ENCODE measurements at places on chromosomes 1 and 21.

- DNase-seq, result no peak
These were observed 10.1 kb upstream of the TFF1 start for GRCh38 chr21:42376338-42376982.

GRCh38 chr1:13901039-13901438 is 201.1 kb downstream of the PRDM2 start:
- DNase-seq, result no peak

DNA sequence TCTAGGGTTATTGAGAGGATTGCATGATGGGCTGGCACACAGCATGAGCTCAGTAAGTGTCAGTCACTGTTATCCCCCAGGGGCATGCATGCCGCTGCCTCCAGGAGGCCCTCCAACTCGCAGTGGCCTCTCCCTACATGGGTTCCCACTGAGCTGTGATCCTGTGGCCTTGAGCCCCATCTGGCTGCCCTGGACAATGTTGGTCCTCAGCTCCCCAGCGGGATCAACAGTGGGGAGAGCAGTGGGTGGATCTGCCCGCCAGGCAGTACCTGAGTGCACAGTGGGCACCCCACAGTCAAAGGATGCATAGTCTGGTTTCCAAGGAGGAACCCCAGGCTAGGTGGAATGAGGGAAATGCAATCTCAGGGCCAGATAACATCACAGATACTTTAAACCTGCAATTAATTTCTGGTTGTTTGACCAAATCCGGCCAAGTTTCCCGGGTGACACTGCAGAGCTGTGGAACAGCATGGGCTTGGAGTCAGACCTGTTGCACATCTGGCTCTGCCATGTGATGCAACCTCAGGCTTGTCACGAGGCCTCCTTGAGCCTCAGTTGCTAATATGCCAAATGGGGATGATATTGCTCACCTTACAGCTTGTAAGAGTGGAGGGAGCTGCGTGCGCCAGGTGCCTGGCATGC is 9.3 kb downstream of the PADI3 start:
- no peak for DNase-seq

- DNase-seq, result no peak
These were observed 77.3 kb downstream of the OLFML2B start for GRCh38 chr1:161946071-161946987.

GRCh38 chr1:223394242-223394641 is 1.0 kb downstream of the CCDC185 start:
- DNase-seq, result no peak

GRCh38 chr21:42777757-42778344 is 101.5 kb downstream of the WDR4 start:
- DNase-seq, result no peak

DNA sequence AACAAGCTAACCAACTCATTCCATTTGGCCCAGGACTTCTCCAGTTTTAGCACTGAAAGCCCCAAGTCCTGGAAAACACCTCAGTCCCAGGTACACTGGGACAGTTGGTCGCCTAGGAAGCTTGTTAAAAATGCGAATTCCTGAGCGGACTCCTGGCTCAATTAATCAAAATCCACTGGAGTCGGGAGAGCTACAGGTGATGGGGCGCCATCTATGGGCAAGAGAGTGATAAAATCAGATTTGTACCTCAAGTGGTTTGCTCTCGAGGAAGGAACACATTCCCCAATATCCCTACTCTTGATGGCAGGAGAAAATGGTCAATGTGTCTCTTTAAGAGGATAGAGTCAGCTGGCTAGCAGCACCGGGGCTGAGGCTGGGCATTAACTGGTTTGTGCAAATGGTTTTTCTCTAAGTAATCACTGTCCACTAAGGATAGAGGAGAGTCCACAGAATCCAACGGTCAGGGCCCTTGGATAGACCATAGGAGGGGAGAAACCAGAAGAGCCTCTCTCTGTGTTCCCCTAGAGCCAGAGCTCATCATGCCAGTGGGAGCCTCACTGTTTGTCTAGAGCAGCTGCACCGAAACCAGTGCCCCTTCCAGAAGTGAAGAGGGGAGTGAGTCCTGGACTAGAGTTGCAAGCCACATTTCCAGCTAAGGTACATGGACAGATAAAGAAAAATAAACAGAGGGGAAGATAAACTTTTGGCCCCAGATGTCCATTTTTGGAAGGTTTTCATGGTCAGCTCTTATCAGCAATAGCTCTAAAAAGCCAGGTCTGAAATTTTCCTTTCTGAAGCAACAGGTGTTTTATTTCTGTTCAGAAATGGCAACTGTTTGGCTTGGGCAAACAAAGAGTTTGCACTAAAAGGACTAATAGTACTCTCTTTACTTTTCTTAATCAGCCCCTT is 148.5 kb downstream of the TENT5C start:
- no peak for DNase-seq

DNA sequence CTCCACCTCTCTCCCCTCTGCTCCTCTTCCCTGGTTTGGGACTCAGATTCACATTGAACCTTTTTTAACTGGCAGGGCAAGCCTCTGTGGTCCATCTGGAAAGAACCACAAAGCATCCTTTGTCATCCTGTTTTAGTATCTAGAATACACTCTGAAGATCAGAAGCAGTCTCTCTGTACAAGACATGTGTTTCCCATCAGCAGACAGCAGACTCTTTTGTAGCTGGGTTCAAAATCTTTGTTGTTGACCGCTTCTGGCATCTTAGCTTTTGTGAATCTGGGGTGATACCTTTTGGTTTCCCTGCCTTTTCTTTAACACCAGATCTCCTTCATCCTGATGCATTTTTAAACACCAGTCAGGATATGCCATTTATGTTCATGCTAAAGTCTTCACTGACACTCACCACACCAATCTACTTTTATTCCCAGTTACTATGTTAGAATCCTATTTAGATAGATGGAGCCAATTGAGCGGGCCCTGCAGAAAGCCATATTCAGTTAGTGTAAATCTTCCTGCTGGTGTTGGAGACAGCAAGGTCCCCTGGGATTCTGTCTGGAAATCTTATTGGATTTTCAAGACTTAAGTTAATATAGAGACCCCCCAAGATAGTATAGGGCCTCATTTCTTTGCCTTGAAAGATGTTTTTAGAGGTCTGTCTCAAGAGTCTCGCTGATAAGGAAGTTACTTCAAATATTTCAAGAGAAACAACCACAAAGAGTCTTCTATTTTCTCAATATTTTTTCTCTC is 51.1 kb downstream of the ST6GALNAC3 start:
- no peak for DNase-seq

DNA sequence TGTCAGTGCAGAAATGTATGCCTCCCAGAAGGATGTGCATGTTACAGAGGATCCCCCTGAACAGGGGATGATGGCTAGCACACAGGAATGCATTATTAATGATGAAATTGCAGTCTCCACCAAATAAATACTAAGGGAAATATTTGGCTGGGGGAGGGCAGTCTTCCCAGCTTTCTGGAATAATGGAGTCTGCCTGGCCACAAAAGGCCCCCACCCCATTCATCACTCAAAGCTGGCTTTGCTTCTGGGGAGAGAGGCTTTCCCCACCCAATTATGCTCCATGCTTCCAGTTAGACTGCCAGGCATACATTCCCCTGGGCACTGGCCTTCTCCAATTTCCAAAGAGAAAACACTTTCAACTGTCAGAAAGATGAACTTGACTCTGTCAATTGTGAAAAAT is 302.7 kb downstream of the SIPA1L2 start:
- DNase-seq, result no peak

DNA sequence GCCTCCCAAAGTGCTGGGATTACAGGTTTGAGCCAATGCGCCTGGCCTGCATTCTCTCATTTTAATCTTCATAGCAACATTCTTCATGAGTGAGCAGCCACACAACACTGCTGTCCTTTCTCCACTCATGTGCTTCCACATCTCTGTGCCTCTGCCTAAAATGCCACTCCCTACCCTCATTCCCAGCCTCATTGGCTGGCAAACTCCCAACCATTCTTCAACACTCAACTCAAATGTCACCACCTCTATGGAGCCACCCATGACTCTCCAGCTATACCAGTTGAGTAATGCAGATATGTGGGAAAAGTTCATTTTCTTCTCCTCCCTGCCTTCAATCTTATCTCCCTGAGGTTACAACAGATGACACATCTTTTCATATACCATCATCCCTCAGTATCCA is 53.9 kb upstream of the ZC3H12A start:
- no peak for DNase-seq

- DNase-seq, result peak; percentile 15
These were observed 143.2 kb downstream of the MIS18A start for GRCh38 chr21:32135401-32136363.

DNA sequence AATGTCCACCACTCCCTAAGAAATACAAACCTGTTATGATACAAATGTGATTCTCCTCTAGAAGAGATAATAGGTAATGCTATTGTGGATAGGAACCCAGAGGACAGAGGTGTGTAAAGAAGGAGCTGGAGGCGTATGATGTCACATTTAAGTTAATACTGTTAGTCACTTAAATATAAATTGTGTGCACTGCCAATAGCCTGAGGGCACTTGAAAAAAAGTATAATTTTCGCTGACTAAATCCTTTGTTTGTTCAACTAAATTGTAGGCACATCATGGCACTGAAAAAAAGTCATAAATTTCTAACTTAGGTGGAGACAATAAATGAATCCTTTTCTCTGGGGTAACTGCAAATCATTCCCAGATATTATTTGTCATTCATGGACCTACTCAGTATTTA is 4.4 kb downstream of the RCSD1 start:
- no peak for DNase-seq

- no peak for DNase-seq
These were observed 104.8 kb upstream of the BARHL2 start for GRCh38 chr1:90821788-90822359.

- DNase-seq, result no peak
These were observed 18.0 kb downstream of the CSF1 start for GRCh38 chr1:109928591-109929111.

DNA sequence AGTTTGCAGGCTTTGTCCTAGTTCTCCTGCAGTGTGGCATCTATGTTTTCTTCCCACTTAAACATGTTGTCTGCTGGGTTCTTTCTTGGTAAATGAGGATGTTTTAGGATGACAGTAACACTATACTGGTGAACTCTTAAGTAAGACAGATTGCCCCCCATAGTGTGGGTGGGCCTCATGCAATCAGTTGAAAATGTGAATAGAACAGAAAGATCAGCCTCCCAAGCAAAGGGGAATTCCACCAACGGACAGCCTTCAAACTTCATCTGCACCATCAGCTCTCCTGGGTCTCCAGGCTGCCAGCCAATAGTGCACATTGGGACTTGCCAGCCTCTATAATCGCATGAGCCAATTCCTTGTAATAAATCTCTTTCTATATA is 10.7 kb upstream of the TARBP1 start:
- DNase-seq, result no peak

GRCh38 chr1:22223176-22223575 is 80.3 kb upstream of the WNT4 start:
- no peak for DNase-seq

- no peak for DNase-seq
These were observed 96.6 kb downstream of the FOXD2 start for GRCh38 chr1:47534436-47534835.

DNA sequence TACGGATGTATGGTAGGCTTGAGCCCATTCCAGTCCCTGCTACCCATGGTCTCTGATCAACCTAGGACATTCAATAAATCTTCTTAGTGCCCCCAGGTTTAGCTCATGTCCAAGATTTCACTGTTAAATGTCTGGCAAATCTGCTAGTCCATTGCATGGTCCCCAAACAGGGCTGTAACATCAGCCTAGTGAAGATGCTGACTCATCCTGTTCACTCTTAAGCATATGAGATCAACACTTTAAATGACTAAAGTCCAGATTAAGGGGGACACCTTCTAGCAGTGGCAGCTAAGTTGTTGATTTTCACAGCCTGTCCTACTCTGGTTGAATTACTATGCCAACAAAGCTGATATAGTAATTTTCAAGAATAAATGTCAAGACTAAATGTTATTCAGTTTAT is 46.5 kb upstream of the NUF2 start:
- DNase-seq, result no peak

GRCh38 chr1:183810756-183811544 is 6.0 kb downstream of the RGL1 start:
- no peak for DNase-seq

- no peak for DNase-seq
These were observed 31.6 kb upstream of the RAB3GAP2 start for GRCh38 chr1:220303871-220304270.

DNA sequence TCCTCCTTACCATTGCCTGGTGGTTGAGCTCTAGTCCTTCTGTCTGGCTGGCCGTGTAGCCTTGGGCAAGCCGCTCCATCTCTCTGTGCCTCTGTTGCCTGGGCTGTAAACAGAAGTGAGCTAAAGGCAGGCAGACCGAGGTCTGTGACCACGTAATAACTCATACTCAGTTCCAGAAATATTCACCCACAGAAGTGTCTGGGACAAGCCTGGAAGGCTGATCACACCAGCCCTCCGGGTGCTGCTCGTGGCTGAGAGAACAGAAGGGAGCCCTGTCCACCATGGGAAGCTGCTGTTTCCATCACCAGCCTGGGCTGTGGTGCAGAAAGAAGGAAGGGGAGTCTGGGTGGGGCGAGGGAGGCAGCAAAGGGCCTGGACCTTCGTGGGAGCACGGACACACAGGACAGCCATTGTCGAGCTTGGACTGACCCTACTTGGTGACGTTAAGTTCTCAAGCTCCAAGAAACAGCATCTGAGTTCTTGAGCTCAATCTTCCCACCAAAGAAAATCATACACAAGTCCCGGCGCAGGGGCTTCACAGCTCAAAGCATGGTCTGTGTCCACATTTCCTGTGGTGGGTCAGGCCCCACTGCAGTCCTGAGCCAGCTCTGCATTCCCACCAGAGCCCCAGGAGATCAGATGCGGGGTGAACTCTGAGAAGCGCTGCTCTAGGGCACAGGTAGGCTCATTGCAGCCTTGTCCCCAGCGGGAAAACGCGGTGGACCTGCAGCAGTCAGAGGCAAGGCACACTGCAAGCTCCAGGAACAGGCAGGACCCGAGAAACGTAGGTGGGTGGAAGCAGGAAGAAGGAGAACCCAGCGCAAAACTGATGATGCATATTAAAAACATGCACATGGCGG is 61.8 kb downstream of the RUNX3 start:
- DNase-seq, result no peak

GRCh38 chr21:40454057-40454456 is 392.9 kb downstream of the DSCAM start:
- DNase-seq, result no peak

GRCh38 chr1:10186331-10187025 is 23.9 kb upstream of the KIF1B start:
- no peak for DNase-seq

GRCh38 chr1:200873116-200873670 is 412 bp downstream of the GPR25 start:
- no peak for DNase-seq

GRCh38 chr1:187844313-187844712 is 1015.6 kb downstream of the PLA2G4A start:
- DNase-seq, result no peak

- no peak for DNase-seq
These were observed 540.3 kb upstream of the B3GALT2 start for GRCh38 chr1:193726722-193727121.

GRCh38 chr1:65412984-65413375 is 7.5 kb upstream of the LEPR start:
- no peak for DNase-seq

DNA sequence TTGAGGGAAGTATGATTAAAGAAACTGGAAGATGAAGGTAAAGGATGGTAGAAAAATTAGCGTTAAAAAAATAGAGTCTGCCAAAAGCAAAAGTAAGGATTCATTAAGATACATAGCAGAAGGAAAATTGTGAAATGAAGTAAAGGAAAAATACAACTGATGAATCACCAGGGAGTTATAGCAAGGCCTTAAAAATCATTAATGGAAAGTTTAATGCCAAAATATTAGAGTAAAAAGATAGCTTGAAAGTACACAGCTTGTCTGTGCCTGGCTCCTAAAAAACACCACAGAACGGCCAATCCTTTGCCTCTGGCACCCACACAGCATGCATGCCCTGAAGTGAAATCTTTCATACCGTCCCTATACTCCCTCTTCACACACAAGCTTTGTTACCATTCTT is 66.9 kb upstream of the APOBEC4 start:
- DNase-seq, result no peak
